Central memory CD4-positive, alpha-beta T cell (primary cell): ENCODE measurements at places on chromosomes 12 and 14.

GRCh38 chr14:20632831-20633691 is 8.4 kb downstream of the OR6S1 start:
- DNase-seq: peak; percentile 65

- no peak for DNase-seq
Measured at GRCh38 chr14:54728700-54729527, 162.0 kb downstream of the SAMD4A start.

GRCh38 chr14:60514378-60514740 is 5.4 kb downstream of the SIX6 start:
- no peak for DNase-seq

GRCh38 chr12:12229556-12230092 is 37.2 kb downstream of the LRP6 start:
- no peak for DNase-seq

DNA sequence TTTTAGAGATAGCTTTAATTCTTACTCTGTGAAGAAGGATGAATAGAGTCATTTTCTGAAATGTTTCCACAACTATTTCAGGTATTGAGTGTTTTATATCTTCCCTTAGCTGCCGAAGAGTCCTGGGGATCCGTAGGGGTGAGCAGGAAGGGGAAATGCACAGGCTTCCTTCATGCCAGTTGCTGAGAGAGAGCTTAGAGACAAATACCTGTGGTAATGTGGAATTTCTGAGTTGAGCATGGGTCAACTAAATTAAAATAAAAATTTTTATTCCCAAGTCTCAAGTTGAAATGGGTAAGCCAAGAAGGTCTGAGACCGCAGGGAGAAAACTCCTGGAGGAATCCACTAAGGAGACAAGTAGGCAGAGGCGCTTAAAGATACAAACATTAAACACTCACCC is 185.7 kb downstream of the DAD1 start:
- no peak for DNase-seq

- DNase-seq: no peak
Measured at GRCh38 chr14:21097636-21098075, 799 bp downstream of the ZNF219 start.

DNA sequence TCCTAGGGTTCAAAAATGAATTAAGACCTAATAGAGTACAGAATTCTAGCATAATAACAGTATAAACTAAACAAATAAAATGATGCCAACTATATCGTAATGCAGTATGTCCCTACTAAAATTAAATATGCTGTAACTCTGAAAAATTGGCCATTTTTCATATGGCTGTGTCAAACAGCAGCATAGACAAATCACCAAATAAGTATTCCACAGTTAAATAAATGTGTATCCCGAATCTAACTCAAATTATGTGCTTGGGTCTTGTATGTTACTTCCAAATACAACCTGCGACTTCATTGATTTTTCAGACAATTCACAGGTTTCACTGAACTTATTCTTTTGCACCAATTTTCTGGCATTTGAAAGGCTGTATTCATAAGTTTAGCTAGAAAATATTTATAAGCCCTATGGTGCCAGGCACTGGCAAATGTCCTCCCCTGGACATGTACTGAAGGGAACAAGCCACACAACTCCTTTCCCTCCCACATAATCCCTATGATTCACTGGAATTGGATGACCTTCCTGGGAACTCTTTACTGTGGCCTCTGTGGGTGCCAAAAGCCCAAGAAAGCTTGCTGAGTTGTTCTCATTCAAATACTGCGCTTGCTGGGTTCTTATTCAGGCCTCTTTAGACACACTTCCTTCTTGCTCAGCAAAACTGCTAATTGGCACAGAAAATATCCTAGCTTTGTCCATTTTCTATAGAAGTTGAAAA is 108.8 kb downstream of the KITLG start:
- DNase-seq: no peak

GRCh38 chr12:132837693-132838409 is 9.2 kb upstream of the GOLGA3 start:
- no peak for DNase-seq

DNA sequence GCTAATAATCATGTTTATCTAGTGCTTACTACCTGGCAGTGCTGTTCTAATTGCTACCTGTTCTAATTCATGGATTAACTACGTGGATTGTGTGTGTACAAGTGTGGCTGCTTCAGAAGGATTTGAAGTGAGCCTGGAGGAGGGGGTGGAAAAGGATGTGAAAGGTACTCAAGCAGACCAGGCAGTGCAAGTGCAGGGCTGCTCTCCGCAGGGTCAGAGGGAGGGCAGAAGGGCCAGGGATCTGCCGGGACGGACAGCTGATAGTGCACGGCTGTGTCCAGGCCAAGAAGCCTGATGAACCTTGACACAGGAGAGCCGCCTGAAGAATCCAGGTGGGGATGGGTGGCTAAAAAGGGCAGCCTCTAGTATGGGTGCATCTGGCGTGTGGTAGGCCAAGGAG is 28.5 kb downstream of the PIWIL1 start:
- DNase-seq: no peak

DNA sequence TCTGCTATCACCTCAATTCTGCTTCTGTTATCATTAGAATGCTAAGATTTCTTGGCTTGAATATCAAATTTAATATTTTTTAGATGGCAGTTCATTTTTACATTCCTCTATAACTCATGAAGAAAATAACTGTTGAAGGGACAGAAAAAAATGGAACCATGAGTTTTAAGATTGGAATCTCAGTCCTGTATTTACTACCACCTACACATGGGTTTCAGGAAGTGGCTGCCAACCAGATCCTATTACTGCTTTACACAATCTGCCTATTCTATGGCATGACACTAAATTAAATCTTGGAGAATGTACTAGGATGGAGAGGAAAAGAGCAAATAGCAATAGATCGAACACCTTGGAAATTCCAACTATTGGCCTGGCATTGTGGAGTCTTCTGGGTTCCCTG is 140.8 kb downstream of the DUSP6 start:
- no peak for DNase-seq

DNA sequence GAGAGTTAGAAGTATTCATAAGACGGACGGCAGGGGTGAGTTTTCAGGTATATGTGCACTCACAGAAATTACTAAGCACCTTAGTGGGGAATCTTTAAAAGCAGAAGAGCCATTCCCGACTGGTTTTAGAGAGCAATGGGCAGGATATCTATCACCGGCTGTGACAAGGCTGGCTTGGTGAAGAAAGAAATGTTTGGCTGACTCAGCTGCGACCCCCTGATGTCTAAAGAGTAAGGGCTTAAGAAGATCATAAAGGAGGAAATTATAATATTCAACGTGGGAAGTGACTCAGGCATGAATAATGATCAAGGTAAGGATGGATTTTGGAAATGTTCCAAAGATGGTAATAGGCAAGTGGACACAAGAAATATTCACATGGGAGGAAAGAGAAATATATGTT is 407.6 kb downstream of the TMEM132D start:
- DNase-seq: no peak

DNA sequence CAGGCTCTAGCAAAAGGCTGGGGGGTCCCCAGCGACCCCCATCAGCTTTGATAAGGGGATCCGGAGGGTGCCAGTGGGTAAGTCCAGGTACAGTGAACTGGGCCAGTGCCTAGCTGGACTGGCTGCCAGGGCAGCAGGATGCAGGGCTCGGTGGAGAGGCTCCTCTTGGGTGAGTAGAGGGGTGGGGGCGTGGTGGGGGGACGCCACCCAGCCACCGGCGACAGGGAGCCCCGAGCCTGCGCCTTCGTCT is 171 bp downstream of the RAPGEF3 start:
- DNase-seq: no peak

- DNase-seq: no peak
Measured at GRCh38 chr12:117118838-117119591, 19.8 kb upstream of the TESC start.

DNA sequence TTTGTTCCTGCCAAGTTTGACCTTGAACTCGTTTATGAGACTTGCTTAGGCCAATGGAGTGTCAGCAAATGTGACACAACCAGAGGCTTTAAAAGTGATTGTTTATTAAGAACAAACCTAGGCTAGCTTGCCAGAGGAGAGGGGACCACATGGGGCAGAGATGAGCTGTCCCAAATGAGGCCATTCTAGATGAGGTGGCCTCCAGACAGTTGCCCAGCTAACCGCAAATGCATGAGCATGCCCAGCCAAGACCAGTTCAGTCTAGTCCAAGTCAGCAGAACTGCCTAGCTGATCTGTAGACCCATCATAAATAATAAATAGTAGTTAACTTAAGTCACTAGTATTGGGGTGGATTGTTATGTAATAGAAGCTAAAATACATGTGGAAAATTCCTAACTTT is 172.8 kb upstream of the DYRK2 start:
- DNase-seq: no peak

- no peak for DNase-seq
Measured at GRCh38 chr12:5014269-5014668, 29.4 kb upstream of the KCNA5 start.

DNA sequence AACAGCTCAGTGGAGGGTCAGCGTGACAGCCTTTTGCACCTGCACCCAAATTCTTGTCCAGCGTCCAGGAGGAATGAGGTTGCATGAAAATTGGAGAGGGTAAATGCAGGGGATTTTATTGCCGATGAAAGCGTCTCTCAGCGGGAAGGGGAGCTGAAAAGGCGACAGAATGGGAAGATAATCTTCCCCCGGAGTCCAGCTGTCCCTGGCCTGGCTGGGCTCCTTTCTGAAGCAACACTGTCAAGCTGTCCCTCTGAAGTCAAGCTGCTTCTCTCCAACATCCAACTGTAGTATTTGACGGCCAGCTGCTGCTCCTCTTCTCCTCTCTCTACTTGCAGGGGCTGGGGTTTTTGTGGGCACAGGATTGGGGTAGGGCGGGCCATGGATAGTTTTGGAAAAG is 32.7 kb downstream of the NOPCHAP1 start:
- no peak for DNase-seq

- no peak for DNase-seq
Measured at GRCh38 chr14:91047174-91047753, 13.2 kb downstream of the RPS6KA5 start.
